Central memory CD8-positive, alpha-beta T cell (primary cell): ENCODE measurements at places on chromosomes 4 and X.

- DNase-seq = no peak
These were observed 125.0 kb downstream of the RASGEF1B start for GRCh38 chr4:81346719-81347118.

GRCh38 chr4:169070071-169070894 is 60.2 kb upstream of the CBR4 start:
- DNase-seq = no peak

GRCh38 chr4:183256756-183257385 is 63.2 kb downstream of the CLDN22 start:
- no peak for DNase-seq

DNA sequence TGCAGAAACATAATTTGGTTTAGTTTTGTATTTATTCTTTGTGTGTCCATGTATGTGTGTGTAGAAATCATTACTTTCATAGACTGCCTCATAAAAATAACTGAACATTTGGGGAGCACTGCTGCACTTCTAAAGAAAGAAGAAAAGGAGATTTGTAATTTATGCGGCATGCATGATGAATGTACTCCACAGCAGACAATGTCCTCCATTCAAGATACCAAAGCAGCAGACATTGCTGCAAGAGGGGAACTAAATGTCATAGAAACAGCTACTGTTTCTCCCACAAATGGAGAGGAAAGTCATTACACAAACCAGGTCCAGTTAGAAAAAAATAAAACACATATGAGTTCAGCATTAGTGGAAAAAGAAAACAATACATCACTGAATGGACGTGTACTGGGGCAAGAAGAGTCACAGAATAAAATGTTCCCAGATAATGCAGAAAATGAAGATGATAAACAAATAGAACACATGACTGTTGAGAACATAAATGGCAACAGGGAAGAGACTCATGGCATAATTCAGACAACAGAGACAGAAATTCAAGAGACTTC is 2.6 kb downstream of the DTHD1 start:
- no peak for DNase-seq

DNA sequence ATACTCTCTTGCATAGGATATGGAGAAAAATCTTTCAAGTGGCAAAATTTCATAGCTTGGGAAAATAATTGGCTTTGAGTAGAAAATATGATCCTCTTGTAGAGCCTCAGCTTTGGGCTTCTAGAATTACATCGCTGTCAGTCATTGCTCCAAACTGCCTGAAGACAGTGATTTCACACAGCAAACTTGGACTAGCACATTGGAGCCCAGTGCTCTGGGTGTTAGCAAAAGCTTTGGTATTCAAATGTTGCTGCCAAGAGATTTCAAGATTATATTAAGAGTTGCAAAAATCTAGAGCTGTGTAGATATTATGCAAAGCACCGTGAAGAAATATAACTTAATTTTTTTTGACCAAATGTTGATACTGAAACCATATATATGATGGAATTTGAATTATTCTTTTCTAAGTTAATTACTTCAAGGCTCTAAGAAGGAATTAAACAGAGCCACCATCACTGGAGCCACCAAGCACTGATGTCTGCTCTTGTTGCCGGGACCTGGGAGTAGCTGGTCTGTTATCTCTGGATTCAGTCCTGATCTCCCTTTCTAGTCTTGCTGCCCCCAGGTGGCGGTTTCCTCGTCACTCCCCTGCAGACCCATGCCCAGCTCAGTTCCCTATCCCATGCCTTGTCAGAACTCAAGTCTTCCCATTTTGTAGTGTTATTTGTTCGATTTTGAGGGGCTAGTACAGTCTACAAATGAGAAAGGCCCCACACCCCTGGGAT is 260.7 kb upstream of the SFRP2 start:
- DNase-seq = no peak

DNA sequence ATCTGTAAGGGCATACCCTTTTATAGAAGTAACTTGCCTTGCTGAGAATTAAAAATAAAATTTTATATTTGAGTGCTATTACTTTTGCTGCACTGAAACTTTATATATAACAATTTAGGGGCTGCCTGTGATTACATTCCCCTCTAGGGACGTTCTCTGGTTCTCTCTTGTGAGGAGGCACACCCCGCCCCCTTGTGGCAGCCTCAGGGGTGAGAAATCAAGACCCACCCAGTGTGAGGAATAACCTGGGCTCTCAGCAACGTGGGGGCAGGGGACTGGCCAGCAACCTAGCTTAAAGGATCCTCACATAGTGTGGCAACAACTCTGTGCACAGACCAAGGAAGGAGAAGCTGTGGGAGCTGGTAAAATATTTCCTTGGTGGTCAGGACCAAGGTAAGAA is 43.7 kb downstream of the MAGEA9 start:
- DNase-seq = no peak

DNA sequence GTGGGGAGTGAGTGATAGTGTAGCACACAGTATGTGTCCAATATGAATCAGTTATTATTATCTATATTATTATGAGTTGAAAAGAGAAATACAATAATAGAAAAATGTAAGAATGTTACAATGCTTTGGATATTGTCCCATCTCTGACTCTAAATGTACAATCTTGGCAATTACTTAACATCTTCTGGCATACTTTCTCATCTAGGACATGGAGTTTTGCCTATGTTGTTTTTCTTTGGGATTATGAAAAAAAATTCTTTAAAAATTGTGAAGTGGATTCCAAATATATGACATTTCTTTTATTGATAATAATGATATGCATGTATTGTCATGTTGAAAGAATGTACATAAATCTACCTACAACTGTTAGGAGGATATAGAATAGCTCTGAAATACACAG is 84.1 kb downstream of the TBCK start:
- DNase-seq = no peak

GRCh38 chr4:25402521-25402920 is 25.5 kb downstream of the ANAPC4 start:
- no peak for DNase-seq

- DNase-seq = no peak
These were observed 27.3 kb downstream of the WDR1 start for GRCh38 chr4:10089346-10089745.
